Upper lobe of left lung (tissue), 6 donors: ENCODE measurements at places on chromosomes 16 and 17.

GRCh38 chr16:65384441-65384840, 262.6 kb upstream of the CDH11 start:
- DNase-seq, result no peak

DNA sequence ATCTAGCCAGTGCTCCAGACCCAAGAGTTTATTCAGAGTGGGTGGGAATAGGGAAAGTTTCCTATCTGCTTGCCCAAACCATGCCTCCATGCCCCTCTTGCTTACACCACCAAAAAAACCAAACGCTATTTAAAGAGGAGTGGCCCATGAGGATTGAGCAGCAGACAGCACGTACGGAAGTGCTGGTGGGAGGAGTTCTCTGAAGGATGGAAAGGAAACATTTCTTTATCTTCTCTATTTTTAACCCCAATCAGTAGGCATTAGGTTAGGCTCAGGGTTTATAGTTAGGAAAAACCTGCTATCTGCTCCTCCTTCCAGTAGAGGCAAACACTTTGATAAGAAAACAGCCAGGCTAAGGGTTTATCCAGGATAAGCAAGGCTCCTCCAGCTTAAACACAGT, 235.3 kb downstream of the ZFHX3 start:
- DNase-seq, result no peak

- DNase-seq, result no peak
Measured at GRCh38 chr17:76442341-76443338, 10.3 kb downstream of the UBE2O start.

DNA sequence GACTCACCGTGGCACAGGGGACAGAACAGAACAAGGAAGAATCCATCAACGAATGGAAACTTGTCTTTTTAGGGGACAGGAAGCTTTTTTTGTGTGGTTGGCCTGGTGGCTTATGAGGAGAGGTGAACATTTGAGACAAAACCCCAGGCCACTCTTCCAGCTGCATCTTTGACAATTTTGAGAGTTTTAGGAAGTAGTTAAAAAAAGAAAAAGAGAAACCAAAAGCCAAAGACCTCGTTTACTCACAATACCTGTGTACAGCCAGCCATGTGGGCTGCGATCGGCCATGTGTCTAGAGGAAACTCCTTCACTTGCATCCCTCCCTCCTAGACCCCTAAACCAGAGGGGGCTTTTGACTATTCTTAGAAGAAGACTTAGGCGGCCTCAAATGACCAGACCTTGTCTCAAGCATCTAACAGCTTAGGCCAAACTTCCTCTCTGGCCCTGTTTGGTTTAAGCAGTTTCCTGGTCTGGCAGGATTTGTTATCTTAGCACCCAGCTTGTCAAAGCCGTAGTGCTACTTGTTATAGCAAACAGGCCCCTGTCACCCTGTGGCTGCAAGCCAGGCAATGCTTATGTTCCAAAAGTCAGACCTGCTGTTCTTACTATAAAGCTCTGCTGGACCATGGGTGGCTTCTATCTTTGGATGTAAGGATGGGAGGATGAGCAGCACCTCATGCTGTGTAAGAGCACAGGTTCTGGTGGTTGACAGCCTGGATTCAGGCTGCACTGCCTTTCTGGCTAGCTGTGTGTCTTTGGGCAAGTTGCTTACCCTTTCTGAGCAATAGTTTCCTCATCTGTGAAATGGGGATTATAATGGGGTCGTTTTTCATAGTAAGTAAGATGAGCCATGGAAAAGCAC, 17.7 kb downstream of the KSR1 start:
- peak; percentile 65 for DNase-seq

DNA sequence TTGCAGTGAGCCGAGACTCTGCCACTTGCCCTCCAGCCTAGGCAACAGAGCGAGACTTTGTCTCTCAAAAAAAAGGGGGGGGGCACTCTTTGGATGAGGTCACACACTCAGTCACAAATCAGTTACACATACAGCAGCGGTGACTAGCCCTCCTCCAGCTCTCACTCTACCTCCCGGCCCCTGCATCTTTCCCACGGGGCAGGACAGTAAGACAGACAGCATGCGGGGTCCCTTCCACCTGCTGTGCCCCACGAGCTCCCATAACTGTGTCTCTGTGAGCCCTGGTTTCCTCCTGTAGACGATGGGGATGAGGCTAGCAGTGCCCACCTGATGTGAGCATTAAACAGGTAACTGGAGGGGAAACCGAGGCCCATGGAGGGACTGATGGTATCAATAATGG, 5.2 kb downstream of the CIBAR2 start:
- DNase-seq, result no peak

- no peak for DNase-seq
Measured at GRCh38 chr17:564526-565065, 150.0 kb downstream of the VPS53 start.

DNA sequence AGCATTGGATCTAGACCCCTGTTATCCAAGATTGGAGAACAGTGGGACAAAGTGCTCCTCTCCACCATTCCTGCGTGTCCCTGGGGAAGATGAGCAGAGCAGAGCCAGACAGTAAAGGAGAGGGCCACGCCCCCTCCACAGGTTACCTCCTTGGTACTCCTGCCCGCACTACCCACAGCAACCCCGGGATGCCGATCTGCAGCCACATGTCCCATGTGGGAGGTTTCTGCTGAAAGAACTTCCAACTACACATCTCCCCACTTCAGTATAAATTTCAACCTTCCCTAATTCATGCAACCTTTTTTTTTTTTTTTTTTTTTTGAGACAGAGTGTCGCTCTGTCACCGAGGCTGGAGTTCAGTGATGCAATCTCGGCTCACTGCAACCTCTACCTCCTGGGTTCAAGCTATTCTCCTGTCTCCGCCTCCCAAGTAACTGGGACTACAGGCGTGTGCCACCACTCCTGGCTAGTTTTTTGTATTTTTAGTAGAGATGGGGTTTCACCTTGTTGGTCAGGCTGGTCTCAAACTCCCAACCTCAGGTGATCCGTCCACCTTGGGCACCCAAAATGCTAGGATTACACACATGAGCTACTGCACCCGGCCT, 2.3 kb downstream of the RAB37 start:
- no peak for DNase-seq

- DNase-seq, result no peak
Measured at GRCh38 chr17:49497148-49498028, 2.3 kb downstream of the NGFR start.

DNA sequence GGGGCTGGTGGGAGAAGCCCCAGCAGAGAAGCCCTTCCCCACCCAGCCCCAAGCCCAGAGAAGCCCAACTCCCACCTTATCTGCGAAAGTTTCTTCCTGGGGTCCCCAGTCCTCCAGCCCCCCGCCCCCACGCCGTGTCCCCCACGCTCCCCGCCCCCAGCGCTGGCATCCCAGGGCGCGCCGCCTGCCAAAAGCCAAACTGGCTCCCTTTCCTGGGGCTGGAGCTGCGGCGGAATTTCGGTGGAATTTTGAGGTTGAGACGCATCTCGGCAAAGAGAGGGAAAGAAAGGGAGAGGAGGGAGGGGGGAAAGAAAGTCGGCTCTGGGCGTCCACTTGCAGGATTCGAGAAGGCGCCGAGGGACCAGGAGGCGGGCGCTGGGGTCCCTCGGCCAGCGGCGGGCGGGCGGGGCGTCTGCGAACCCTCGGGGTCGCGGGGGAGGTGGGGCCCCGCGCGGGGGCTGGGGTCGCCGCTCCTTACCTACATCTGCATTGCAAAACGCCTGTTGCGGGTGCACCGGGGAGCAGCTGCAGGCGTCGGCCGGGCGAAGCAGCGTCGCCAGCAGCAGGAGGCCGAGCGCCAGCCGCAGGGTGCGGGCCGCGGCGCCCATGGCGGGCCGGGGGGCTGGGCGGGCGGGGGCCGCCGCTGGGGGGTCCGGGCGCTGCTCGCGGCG, 571 bp downstream of the TIMP2 start:
- DNase-seq, result no peak

GRCh38 chr16:85645021-85645589, 32.0 kb downstream of the GSE1 start:
- no peak for DNase-seq

- DNase-seq, result peak; percentile 49
Measured at GRCh38 chr16:27729516-27730304, 179.8 kb downstream of the KATNIP start.

DNA sequence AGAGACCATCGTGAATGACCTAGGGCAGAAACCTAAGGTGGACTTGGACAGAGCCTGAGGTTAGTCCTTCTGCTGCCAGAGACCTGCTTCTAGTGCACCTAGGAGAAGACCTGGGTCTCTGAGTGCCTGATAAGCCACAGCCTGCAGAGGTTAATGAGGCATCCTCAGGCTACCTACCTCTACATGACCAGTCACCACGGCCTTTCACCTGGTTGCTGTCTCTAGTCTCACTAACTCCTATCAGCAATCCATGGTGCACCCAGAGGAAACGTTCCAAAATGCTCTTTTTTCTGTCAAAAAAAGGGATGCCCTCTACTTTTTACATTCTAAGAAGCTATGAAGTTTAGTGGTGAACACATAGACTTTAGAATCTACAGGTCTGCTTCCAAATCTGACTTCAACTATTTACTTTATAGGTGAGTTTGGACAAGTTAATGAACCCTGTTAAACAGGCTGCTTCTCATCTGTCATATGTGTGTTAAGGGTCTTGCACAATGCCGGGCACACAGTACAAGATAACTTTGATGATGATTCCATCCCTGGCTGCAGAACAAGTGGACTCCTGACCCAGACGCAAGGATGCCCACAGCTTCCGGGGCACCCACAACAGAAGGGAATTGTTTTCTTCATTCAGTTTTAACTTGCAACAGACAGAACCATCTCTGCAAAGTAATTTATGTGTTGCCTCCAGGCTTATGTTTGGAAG, 469.9 kb upstream of the CDH5 start:
- DNase-seq, result no peak

GRCh38 chr17:31561469-31562375, 170.2 kb downstream of the RAB11FIP4 start:
- no peak for DNase-seq

GRCh38 chr17:81713004-81713555, 996 bp downstream of the SLC25A10 start:
- DNase-seq, result no peak

GRCh38 chr16:1154291-1154886, 1.5 kb downstream of the CACNA1H start:
- DNase-seq, result peak; percentile 70

- no peak for DNase-seq
Measured at GRCh38 chr16:89307421-89307805, 89.9 kb downstream of the ZNF778 start.

DNA sequence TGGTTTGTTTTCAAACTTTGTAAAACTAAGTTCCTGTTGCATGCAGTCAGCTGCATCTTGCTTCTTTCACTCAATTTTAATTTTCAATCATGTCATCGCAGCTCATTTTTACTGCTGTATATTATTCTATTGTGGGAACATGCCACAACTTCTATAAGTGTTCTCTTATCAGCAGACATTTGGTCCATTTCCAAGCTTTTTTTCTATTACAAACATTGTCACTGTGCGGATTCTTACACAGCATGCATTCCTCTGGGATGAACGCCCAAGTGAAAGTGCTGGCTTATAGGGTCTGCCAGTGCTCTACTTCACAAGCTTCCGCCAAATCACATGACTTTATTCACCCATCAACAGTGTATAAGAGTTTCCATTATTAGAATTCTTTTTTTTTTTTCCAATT, 22.7 kb downstream of the GINS3 start:
- DNase-seq, result no peak

GRCh38 chr17:73956595-73957465, 246.6 kb upstream of the RPL38 start:
- DNase-seq, result peak; percentile 36

GRCh38 chr17:80971704-80972304, 19.8 kb upstream of the CHMP6 start:
- DNase-seq, result no peak

DNA sequence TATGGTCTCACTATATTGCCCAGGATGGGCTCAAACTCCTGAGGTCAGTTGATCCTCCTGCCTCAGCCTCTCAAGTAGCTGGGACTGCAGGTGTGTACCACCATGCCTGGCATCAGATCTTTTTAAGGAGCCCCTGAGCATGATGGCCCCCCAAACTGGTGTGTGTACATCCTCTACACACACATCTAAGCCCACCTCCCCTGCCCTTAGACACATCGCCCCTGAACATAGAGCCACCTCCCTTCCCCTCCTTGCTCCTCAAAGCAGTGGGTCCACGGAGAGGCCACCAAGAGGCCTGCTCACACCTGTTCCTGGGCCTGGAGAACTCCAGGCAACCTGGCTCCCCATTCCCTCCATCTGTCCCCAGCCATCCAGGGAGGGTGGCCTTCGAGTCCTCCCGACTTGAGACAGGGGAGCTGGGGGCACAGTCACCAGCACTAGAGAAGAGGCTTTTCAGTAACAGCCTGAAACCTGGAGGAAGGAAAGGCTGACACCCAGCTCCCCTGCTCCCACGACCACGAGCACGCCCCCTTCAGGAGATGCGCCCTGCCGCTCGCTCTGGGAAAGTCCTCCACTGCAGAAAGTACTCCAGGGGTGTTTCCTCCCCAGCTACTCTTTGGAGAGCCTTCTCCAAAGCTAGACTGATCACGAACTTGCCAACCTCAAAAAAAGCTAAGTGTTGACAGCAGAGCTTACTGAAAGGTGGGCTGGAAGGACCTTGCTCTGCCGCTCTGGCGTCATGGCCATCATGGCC, 12.6 kb upstream of the PRR29 start:
- DNase-seq, result no peak

DNA sequence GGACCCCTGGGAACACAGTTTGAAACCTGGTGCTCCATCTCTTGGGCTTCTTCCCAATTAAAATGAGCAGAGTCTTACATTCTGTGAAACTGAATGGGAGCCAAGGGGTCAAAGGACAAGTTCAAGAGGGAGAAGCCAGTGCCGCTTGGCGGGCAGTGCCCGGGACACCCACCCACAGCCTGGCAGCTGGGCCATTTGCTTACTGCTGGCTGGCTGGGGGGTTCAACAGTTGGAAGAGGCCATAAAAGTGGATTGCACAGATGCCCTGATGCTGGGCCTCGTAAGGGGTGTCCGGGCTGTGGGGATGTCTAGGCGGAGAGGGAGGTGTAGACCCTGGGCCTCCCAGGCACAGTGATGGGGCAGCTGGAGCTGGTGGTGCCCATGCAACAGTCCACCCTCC, 52.1 kb downstream of the CMIP start:
- no peak for DNase-seq

GRCh38 chr17:82489851-82490511, 29.6 kb upstream of the FOXK2 start:
- DNase-seq, result no peak

DNA sequence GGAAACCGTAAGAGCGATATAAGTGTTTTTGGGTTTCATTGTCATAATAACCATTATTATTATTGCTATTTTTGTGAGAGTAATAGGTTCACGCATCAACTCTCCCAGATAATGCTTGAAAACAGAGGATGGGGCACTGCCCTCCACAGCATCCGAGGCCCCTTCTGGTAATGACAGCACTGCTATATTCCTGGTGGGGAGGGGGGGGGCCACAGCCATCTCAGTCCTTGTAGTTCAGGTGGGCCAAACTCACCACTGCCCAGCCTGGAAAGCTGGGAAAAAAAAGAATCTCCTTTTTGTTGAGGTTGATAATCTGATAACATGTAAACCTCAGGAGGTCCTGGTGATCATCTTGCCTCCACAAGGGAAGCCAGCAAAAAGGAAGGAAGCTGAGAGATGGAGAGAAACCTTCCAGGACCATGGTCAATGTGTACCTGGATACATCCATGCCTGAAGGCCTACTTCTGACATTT, 706 bp downstream of the C16orf95 start:
- no peak for DNase-seq

GRCh38 chr16:15677447-15677846, 27.4 kb downstream of the NDE1 start:
- DNase-seq, result no peak
